ENCODE measurements at places on chromosomes 6 and 20.

GRCh38 chr6:37793067-37793466 is 26.5 kb upstream of the ZFAND3 start:
- DNase-seq, result no peak

GRCh38 chr20:45341579-45341938 is 6.7 kb downstream of the SDC4 start:
- no peak for DNase-seq

DNA sequence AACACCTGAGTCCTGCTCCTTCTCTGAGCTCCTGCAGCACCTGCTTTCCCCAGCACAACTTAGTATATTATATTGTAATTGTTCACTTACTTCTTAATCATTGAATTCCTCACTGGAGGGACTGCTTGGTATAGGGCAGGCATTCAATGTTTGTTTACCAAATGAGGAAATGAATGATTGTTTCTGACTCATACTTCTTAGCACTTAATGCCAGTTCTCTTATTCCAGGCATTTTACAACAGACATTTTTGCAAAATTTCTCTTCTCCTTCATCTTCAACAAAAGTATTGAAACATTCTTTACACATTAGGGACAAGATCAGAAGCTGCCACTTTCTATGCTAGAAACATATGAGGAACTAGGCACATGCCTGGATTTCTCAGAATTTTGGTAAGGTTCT is 119.4 kb downstream of the TBX18 start:
- no peak for DNase-seq

DNA sequence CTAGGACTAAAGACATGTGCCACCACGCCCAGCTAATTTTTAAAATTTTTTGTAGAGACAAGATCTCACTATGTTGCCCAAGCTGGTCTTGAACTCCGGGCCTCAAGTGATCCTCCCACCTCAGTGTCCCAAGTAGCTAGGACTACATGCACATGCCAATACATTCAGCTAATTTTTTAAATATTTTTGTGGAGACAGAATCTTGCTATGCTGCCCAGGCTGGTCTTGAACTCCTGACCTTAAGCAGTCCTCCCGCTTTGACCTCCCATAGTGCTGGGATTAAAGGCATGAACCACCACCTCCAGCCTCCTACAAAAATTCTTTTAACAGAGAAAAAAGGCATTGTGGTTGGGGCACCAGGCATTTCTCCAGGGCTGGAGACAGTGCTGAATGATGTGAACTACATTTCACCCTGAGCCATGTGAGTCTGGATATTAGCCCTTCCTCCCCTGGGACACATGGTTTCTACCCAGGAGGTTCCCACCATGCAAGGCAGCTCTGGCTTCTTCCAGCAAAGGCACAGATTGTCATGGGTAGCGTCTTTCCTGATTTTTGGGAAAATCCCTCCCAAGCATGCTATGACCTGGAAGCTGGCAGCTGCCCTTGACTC is 36.3 kb upstream of the CMTR1 start:
- no peak for DNase-seq

GRCh38 chr20:2984028-2984501 is 59.4 kb upstream of the GNRH2 start:
- DNase-seq, result no peak

GRCh38 chr20:39851459-39851858 is 837.6 kb downstream of the MAFB start:
- no peak for DNase-seq

GRCh38 chr20:57713951-57714350 is 4.1 kb upstream of the PMEPA1 start:
- no peak for DNase-seq

- DNase-seq, result no peak
Observed at GRCh38 chr6:37105148-37106050, 64.6 kb upstream of the PIM1 start.

DNA sequence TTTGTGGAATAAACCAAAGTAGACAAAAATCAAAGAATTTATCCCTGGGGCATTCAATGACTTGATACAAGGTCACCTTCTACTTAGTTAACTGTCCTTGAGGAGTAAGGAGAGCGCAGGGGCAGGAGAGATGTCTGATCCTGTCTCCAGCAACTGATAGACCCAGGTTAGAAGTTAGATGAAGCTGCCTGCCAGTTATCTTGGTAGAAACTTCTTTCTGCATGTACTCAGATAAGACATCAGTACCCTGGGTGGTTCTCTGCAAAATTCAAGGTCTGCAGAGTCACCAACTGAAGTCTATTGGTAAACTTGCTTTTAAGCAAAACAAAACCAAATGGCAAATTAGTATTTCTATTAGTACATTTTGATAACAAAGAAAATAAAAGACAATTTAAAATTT is 2.7 kb downstream of the SGK1 start:
- no peak for DNase-seq

DNA sequence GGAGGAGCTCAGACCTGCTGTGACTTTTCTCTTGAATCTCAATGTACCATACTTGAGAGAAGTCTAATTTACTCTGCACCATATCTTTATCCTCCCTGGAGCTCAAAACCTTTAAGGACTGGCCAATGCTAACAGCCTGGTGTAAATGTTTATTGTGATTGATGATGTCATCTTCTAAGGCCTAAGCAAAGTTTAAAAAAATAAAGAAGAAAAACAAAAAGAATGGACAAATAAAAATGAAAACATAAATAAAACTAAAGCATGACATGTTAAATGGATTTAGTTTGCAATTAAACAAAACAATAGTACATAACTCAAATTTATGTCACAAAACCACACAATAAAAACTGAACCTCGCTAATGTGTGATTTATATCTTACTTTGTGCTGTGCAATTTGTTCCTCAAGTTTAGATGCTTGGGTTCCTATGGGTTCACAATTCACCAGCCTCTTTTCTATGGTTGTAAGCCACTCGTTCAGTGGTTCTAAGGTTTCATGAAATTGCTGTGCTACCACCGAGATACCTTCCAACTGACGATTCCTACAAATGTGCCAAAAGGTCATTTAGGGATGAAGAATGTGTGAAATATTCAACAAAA is 113.0 kb downstream of the DST start:
- no peak for DNase-seq

- no peak for DNase-seq
Observed at GRCh38 chr20:56715309-56715708, 86.2 kb downstream of the TFAP2C start.

DNA sequence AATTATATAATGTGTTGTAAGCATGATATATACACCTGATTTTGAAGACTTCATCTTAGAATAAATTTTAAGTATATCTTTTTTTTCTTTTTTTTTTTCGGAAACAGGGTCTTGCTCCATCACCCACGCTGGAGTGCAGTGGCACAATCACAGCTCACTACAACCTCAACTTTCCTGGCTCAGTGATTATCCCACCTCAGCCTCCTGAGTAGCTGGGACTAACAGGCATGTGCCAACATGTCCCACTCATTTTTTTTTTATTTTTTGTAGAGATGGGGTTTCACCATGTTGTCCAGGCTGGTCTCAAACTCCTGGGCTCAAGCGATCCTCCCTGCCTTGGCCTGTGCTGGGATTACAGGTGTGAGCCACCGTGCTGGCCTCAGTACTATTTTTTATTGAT is 17.1 kb downstream of the VPS52 start:
- DNase-seq, result no peak

GRCh38 chr6:157185986-157186385 is 137.3 kb downstream of the TMEM242 start:
- DNase-seq, result no peak

- no peak for DNase-seq
Observed at GRCh38 chr6:63372951-63373533, 53.3 kb upstream of the LGSN start.

DNA sequence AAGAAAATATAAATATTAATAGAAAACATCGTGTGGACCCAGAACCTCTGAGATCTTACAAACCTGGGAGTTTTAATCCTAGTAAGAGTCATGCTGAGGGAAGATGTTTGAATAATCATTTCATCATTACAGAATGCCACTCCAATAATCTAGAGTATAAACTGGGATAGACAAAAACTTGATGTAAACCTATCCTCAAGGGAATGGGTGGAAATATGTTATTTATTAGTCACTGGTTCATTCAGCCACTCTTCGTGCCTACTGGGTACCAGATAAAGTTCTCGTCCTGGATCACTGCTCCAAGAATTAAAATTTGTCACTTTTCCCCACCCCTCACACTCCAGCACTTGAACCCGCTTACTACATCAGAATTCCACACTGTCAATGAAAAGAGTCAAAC is 7.7 kb downstream of the HLA-B start:
- DNase-seq, result no peak

- DNase-seq, result no peak
Observed at GRCh38 chr20:46230801-46231282, 77.5 kb downstream of the CDH22 start.

- DNase-seq, result no peak
Observed at GRCh38 chr20:5080384-5080877, 39.3 kb downstream of the PCNA start.

- no peak for DNase-seq
Observed at GRCh38 chr6:167579806-167580618, 246.7 kb upstream of the AFDN start.

- no peak for DNase-seq
Observed at GRCh38 chr6:33851959-33852358, 48.2 kb upstream of the MLN start.

DNA sequence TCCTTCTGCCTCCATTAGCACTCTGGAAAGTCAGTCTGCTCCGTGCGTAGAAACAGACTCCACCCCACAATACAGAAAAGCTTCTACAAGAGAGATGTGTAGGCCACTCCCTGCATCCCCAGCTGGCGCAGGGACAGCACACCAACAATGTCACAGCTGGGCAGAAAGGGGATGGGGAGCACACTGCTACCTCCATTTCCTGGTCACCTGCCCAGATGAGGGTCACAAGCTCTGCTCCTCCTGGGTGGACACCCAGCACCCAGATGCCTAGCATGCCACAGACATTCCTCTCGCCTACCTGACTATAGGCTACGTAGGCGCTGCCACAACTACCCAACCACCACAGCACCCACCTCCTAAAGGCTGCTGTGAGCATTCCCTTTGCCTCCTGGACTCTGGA is 12.2 kb downstream of the BEND3 start:
- no peak for DNase-seq

DNA sequence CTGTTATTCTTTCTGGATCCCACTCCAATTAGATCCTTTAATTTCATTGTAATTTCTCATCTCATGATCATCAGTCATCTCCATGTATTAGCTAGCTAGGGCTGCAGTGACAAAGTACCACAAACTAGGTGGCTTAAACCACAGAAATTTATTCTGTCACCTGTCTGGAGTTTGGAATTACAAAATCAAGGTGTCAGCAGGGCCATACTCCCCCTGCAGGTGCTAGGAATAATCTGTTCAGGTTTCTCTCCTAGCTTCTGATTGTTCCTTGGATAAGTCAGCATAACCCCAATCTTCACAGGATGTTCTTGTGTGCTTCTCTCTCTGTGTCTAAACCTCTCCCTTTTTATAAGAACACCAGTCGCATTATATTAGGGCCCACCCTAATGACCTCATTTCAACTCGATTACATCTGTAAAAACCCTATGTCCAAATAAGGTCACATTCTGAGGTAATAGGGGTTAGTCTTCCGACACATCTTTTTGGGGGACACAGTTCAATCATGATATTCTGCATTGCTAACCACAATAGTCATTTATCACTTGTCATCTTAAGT is 40.5 kb downstream of the BEND6 start:
- DNase-seq, result no peak

DNA sequence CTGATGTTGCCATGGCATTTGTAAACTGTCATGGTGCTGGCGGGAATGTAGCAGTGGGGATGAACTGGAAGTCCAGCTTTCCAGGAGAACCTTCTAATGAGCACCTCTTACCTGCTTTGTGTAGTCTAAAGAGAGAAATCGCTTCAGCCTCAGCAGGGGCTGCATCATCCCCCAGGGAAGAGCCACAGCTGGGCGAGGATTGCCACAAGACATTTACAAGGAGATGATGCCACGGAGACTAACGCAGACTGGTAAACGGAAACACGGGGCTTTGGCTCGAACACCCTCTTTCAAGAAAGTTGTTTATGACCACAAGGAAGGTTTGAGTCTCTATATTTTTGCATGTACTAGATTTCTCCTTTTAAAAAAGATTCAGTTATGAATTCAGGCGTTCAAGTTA is 72.9 kb downstream of the CDH26 start:
- DNase-seq, result no peak

- DNase-seq, result no peak
Observed at GRCh38 chr6:12403947-12404647, 113.9 kb downstream of the EDN1 start.

- no peak for DNase-seq
Observed at GRCh38 chr6:111745186-111745585, 128.1 kb downstream of the FYN start.

All from activated T-helper 1 cell treated with anti-CD3 and anti-CD28 coated beads, Interleukin-2, amount 50 U/mL, for 16 hours (primary cell).